ENCODE measurements at places on chromosomes 3 and 15.

DNA sequence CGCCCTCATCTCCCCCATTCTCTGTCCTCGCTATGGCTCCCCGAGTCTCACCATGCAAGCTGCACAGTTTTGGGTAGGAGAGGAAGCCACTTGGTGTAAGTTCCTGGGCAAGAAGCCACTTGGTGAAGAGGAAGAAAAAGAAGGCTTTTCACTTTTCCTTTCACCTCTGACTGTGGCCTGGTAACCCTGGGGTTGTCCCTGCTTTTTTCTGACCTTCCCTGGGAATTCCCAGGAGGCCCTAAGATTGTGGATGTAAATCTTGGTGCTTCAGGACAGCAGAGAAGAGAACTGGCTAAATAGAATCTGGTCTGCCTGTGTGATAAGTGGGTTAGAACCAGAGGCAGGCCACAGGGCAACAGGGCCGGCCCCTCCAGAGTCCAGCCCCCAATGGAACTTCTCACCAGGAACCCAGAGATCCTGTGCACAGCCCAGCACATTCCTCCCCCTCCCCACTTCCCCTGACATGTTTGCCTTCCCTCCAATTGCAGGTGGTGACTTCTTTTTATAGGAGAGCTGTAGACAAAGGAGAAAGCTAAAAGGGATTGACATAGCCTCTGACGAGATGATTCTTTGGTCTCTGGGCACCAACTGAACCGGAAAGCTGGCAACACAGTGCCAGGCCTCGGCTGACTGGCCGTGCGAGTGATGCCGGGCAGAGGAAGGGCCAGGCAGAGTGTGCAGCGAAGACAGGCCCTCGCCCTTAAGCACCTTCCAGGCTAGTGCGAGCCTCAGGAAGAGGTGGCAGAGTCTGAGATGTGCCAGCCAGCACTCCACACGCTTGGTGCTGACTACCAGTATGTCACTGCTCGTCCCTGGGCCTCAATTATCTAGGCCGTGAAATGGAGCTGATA lies 19.4 kb upstream of the SKOR1 start:
- DNase-seq = no peak

DNA sequence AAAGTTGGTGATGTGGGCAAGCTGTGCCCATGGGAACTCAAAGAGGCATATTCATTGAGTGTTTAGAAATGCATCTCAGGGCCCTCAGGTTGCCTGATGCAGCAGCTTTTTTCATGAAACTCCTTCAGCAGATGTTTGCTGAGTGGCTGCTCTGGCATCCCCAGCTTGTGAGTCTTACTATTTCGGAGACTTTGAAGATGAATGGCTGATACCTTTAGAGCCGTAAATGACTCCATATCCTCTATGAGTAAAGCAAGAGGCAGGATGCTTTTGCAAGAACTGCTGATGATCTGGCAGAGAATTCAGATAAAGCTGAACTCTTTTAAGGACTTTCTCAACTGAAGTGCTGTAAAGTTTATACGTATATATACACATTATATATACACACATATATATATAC lies 384.3 kb downstream of the CACNA2D3 start:
- DNase-seq = no peak

DNA sequence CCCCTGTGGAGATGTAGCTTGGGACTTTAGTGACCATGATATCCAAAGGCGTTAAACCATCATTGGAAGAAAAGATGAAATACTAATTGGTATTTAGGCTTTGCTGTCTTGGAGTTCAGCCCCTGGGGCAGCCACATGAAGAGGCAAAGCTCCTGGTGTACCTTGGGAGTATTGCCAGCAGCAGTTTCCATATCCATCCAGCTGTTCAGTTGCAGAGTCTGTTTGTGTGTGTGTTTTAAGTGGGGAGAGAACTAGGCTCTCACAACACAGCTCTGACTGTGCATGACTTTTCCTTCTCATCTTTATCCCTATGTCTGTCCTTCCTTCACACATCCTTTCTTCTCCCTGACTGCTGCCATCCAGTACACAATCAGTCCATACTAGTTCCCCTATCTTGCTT lies 98.9 kb downstream of the CDIN1 start:
- no peak for DNase-seq

- DNase-seq = no peak
These were observed 8.1 kb downstream of the MYNN start for GRCh38 chr3:169781209-169781855.

GRCh38 chr3:118945834-118946233 lies 88.8 kb downstream of the IGSF11 start:
- no peak for DNase-seq

GRCh38 chr3:50138266-50139200 lies 16.6 kb upstream of the SEMA3F start:
- no peak for DNase-seq

DNA sequence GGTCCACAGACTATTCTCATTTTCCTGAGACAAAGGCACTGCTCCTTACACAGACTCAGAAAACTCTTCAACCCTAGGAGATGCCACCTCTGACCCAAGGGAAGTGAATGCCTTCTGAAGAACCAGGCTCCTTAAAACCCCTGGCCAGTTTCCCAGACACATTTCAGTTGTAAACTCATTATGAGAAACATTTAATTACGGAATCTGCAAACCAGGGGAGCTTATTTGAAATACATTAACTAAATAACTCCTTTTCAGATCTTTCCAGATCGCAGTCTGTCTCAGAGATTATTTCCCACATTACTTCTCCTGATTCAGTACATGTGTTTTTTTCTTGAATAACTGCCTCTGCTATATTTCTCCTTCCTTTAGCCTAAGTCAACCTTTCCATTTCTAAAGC lies 17.6 kb downstream of the MYO5A start:
- no peak for DNase-seq

DNA sequence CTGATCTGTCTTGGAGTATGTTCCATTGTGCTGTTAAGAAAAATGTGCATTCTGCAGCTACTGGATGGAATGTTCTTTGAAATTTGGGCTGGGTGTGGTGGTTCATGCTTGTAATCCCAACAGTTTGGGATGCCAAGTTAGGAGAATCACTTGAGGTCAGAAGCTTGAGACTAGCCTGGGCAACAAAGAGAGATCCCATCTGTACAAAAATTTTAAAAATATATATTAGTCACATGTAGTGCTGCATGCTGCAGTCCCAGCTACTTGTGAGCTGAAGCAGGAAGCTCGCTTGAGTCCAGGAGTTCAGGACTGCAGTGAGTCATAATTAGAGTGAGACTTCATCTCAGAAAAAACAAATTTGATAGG lies 62.8 kb upstream of the PLSCR4 start:
- DNase-seq = no peak
